Left colon (tissue), 2 donors: ENCODE measurements at places on chromosomes 1 and 21. TPM values are rescaled to one million over a fixed set of nuclear protein-coding genes. Genes with fewer than 3 reads are reported as not detected.

GRCh38 chr1:184419350-184420161 lies 32.7 kb downstream of the C1orf21 start:
- no peak for DNase-seq

DNA sequence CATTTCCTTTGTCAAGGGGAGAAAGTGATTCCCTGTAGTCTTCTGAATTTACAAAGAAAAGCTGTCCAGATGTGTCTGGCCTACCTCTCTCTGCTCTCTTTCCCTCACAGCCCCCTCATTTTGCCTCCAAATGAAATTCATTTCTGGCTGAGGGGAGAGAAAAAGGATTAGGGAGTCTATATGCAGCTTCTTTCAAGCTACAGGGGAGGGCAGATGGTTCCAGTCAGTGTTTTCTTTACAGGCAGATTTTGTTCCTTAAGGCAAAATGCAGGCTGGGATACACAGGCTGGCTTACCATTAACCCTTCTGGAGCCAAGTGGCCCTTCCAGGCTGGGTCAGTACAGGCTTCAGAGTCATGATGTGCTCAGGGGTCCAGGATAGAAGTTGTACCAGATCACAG lies 198.1 kb upstream of the USP24 start:
- DNase-seq: no peak

- no peak for DNase-seq
Observed at GRCh38 chr1:179169616-179170467, 59.6 kb downstream of the ABL2 start.

DNA sequence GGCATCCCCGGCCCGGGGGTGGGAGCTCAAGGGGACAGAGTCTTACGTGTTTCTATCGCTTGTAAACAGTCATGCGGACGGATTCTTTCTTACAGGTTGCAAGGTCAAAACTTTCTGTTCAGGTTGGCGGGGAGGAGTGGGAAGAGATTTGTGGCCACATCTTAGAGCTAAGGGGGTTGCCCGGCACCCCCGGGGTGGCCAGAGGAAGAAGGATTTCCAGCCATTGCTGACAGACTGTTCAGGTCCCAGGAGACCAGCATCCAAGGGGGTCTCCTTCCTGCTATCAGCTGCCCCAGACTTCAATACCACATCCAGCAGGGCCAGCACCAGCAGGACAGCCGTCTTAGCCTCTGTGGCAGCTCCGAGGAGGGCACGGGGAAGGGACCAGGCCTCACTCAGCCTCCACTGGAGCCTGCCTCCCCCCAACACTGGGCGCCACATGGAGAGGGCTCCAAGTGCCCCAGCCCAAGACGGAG lies 52.0 kb downstream of the KIF21B start:
- no peak for DNase-seq

DNA sequence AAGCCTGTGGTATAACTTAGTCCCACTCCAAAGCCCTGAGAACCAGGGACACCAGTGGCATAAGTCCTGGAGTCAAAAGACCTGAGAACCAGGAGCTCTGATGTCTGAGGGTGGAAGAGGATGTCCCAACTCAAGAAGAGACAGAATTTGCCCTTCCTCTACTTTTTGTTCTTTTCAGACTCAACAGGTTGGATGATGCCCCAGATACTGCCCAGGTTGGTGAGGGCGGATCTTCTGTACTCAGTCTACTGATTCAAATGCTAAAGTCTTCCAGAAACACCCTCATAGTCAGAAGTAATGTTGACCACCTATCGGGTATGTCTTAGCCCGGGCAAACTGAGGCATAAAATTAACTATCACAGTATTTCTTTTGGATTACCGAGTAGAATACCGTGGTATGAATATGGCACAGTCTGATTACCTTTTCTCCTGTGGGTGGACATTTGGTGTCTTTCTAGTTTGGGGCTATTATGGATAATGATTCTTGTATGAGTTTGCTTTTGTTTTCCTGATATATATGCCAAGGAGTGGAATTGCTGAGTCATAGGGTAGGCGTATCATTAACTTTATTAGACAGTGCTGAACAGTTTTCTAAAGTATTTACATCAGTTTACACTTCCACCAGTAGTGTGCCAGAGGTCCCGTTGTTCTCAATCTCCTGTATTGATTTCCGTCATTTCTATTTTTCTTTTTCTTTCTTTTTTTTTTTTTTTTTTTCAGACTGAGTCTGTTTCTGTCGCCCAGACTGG lies 3.2 kb upstream of the CHAF1B start:
- DNase-seq: no peak

DNA sequence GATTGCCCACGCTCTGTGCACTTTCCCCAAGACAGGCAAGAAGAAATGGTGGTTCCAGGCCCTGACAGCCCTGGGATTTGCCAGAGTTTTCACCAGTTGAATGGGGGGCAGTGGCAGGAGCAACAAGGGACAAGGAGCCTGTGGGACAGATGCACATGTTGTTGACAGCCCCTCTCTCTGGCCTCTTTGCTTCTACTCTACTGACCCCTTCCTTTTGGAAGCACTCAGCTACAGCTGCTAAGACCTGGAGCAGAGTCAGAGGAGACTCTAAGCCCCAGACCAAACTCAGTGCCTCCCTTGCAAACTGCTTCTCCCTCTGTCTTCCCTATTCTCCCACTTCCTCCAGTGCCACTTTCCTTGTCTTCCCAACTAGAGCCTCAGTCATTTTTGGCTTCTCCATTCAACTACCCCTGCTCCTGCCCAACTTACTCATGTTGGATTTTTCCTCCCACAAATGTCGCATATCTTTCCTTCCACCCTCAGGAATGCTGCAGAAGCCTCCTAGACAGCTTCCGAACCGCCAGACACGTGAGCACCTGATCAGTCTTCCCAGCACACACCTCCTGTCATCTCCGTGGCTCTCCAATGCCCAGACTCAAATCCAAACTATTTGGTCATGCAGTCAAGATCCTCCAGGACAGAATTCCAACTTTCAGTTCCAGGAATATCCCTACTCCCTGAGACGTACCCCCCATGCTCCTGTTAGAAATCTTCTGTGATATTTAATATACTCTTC lies 9.1 kb downstream of the INKA2 start:
- DNase-seq: no peak

DNA sequence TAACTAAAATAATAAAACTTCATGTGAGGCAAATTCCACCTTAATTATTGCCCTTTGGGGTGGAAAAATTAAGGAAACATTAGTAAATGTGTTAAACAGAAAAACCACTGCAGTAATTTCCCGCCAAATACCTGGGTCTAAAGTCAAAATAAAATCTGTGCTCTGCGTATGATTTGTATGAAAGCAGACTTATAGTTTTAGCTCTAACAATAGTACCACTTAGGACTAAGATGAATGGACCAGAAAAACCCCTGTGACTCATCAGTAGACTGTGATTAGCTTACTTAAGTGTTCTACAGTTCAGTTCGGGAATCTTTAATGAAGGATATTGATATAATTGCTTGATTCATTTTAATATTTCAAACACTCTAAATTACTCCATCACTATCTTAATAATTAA lies 23.3 kb upstream of the C1orf105 start:
- no peak for DNase-seq

- no peak for DNase-seq
Observed at GRCh38 chr21:37079211-37079824, 6.3 kb downstream of the TTC3 start.

DNA sequence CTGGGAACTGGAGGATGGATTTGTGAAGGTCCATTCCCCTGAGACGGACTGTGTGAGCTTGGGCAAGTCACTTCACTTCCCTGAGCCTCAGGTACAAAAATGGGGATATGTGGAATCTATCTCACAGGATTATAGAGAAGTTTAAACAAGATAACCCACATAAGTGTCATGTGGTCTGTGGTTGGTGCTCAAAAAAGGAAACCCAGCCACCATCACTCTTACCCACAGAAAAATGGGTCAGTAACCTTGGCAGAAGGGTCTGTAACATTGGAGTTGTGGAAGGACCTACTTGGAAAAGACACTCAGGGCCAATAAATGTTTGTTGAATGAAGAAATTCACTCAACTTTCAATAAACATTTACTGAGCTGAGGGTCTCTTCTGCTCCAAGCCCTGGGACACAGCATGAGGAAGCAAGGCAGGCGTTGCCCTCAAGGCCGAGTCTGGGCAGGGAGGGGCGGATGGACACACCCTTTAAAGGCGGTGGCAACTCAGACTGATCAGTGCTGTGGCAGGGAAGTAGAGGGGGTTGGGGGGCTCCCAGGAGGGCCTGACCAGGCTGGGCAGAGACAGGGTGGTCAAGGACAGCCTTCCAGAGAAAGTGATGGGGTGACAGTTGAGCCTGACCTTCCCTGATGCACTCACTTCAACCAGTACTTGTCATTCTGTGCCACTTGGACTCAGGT lies 66.7 kb upstream of the ACOT11 start:
- DNase-seq: peak; percentile 72

- no peak for DNase-seq
Observed at GRCh38 chr1:56516539-56517252, 62.7 kb downstream of the PLPP3 start.

DNA sequence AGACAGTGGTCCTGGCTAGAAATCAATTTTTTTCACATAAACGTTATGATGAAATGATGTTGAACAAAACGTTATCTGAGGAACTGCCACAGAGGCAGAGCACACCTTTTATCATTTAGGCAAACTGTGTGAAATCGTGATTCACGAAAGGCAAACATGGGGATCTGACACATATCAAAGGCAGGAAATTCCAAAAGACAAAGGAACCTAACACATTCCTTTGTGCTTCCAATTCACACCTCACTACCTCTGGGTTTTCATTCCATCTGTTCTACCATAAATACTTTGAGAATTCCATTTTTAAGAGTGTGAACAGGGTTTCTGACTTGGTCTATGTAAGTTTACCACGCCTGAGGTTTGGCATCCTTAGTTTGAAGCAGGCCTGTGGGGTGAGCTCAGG lies 119.5 kb upstream of the KRTAP19-8 start:
- DNase-seq: no peak

GRCh38 chr21:45894450-45894825 lies 87.1 kb upstream of the COL6A1 start:
- DNase-seq: peak; percentile 41

GRCh38 chr21:46160907-46161632 lies 5.7 kb upstream of the FTCD start:
- DNase-seq: no peak

DNA sequence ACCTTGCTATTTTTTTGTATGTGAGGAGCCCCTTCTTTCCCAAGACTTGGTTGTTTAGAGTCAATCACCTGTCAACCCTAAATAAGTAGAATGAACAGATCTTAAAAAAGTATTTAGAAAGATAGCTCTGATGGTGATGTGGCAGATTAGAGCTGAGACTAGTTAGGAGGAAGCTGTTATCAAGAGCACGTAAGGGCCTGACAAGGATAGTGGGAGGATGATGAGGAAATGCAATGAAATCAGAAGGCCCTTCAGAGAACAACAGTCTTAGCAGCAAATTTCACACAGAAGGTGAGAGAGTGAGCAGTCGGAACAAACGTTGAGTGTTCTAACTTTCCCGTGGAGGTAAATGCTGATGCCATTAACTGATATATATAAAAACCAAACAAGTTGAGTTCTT lies 15.9 kb upstream of the S1PR1 start:
- no peak for DNase-seq

- no peak for DNase-seq
Observed at GRCh38 chr1:57858740-57859139, 434.9 kb upstream of the DAB1 start.

DNA sequence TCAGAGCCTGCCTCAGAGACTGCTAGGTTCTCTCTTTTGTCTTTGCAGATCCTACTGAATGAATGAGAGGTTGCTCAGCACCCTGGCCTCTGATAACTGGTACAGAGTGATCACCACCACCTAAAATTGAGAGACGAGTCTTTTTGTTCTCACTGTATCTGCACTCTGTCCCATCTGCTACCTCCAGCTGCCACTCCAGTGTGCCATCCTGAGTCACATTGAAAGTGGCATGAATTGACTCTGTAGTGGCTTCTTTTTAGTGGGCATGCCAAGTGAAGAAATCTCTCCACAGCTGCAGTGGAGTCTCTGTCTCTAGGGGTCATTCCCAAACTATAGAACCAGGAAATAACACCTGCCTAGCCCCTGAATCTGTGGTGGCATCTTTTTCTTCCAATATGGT lies 14.7 kb downstream of the CAMK1G start:
- DNase-seq: no peak

GRCh38 chr1:243597383-243597782 lies 252.7 kb downstream of the AKT3 start:
- no peak for DNase-seq

Gene OLIG2
- not detected for total RNA-seq
